Stimulated activated CD4-positive, alpha-beta T cell treated with anti-CD3 and anti-CD28 coated beads, Interleukin-12 subunit alpha, Interleukin-12 subunit beta, amount 100 ng/mL, for 48 hours (primary cell): ENCODE measurements at places on chromosomes 5 and 9.
A peak's percentile ranks its signal among the peaks of the same experiment; 100 is the strongest.

- DNase-seq = no peak
These were observed 153.8 kb upstream of the CYLC2 start for GRCh38 chr9:102841376-102841775.

DNA sequence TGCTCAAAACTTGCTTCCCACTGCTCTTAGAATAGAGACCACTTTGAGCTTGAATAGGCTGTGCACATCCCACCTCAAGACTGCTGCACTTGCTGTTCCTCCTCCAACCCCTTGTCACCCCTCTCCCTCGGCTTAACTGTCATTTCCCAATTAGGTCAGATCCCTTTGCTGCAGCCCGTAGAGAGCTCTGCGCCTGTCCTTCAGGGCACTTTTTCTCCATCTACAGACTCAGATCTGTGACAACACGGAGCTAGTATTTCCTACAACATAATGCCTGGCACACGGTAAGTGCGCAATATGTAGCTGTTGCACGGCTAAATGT, 485 bp upstream of the HABP4 start:
- no peak for DNase-seq

GRCh38 chr9:116484492-116485061, 202.5 kb upstream of the TRIM32 start:
- no peak for DNase-seq

GRCh38 chr9:20651939-20652338, 29.6 kb upstream of the MLLT3 start:
- DNase-seq = no peak

- no peak for DNase-seq
These were observed 17.8 kb downstream of the ATP6V0E1 start for GRCh38 chr5:173001229-173001841.

- no peak for DNase-seq
These were observed 27.7 kb downstream of the NEK6 start for GRCh38 chr9:124285490-124285889.

GRCh38 chr9:137220317-137221094, 1.5 kb downstream of the RNF208 start:
- no peak for DNase-seq

GRCh38 chr5:84253946-84254345, 130.7 kb downstream of the EDIL3 start:
- no peak for DNase-seq

- DNase-seq = no peak
These were observed 25.5 kb downstream of the PLAC8L1 start for GRCh38 chr5:146079695-146080373.

DNA sequence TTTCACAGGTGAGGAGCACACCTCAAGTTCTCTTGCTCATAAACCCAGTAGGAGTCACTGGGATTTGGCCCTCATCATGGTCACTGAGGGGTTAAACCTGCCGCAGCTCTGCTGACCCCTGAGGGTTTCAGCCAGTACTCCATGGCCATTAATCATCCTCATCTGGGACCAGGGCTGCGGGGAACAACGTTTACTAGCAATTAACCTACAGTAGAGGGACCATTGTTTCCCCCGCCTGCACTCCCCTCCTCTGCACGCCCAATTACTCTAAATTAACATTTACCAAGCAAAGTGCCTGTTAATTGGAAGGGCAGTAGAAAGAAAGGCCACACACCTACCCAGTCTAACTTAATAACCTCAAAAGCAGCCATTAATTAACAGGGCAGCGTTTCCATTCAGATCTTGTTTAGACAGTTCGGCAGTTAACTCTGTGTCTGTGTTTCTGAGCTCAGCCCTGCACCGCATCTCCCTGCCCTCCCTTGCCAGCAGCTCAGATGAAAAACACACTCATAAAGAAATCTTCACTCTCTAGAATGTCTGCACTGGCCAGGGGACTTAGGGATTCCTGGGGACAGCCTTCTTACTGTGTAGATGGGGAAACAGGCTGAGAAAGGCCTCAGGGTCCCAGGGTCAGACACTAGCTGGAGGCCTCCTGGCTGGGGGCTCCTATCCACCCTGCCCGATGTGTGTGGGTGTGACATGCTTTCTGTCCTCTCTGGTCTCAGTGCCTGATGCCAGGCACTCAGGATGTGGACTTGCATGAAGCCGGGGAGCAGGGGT, 51.6 kb downstream of the ALG2 start:
- DNase-seq = no peak

GRCh38 chr5:108884736-108885135, 137.0 kb downstream of the FER start:
- no peak for DNase-seq

- no peak for DNase-seq
These were observed 37.7 kb downstream of the FAM13B start for GRCh38 chr5:137995077-137995748.

DNA sequence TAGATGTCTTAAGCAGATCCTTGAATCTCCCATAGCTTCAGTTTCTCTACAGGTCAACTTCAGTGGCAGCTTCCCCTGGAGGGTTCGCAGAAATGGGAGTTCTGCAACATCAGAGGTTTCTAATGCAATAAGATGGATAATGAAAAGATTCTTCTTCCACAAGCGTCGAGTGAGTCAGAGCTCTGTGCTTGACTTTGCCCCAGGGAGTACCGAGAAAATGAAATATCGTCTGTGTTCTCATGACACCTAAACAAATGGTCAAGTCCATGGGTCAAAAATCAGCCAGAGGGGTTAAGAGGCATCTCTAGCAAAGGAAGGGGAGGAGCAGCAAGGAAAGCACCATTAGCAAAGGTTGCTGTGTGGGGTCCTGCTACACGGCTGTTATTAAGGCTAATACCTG, 3.2 kb upstream of the ADRA1B start:
- DNase-seq = no peak

DNA sequence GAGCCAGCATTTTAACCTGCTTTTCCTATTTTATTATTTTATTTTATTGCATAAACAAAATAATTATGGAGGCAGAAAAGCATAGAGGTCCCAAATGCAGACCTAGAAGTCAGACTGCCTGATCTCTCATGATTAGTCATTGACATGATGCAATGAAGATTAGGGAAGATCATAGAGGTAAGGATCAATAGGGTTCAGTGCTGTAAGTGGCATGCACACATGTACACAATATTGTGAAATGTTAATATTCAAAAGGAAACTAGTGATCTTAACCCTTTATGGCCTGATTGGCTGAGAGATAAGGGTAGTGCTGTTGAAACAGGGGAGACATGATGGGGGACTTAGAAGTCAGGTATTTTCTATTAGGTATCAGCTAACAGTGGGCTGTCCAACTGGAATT, 1.1 kb upstream of the FRRS1L start:
- DNase-seq = no peak

DNA sequence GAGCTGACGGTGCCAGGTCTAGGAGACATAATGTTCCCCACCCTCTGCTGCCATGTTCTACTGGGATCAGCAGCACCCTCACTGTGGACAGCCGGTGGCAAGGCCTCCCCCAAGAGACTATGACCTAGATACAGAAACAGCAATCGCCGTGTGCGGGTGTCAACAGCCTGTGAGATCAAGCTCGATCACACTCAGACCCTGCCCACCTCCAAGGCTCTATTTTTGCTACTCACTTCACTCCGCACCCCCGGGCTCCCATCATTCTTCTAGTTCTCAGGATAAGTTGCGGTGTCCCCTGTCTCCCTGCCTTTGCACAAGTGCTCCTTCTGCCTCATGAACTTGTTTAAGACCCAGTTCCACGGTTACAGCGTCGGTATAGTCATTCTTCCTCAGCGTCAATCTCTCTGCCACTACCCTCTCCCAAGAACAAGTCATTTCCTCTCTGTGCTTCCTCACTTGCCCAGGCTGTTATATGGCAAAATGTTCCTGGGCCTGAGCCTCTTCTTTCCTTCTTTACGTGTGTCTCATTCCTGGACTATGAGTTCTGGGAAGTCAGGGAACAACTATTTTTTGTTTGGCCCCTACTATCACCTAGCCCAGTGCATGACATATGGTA, 5.4 kb upstream of the DOCK8 start:
- DNase-seq = no peak

DNA sequence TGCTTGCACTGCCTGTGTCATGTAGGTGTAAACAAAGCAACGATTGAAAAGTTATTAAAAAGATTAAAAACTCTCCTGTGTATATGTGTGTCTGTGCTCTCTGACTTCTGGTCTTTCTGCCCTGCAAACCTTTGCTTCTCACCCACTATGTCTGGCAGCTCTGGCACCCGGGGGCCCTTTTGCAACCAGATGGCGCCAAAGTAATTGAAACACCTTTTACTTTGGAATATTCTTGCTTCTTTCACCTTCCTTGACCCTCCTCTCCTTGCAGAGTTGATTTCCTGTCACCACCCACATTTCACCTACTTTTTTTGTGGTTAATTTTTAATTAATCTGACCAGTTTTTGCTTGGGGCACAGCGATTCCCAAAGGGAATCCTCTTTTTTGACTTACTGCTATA, 275.5 kb downstream of the ARHGEF28 start:
- no peak for DNase-seq

GRCh38 chr5:3129252-3129651, 377.8 kb upstream of the IRX2 start:
- DNase-seq = no peak

GRCh38 chr9:124008303-124008693, 3.3 kb upstream of the LHX2 start:
- no peak for DNase-seq

- no peak for DNase-seq
These were observed 546.9 kb upstream of the C9orf72 start for GRCh38 chr9:28120184-28120583.

DNA sequence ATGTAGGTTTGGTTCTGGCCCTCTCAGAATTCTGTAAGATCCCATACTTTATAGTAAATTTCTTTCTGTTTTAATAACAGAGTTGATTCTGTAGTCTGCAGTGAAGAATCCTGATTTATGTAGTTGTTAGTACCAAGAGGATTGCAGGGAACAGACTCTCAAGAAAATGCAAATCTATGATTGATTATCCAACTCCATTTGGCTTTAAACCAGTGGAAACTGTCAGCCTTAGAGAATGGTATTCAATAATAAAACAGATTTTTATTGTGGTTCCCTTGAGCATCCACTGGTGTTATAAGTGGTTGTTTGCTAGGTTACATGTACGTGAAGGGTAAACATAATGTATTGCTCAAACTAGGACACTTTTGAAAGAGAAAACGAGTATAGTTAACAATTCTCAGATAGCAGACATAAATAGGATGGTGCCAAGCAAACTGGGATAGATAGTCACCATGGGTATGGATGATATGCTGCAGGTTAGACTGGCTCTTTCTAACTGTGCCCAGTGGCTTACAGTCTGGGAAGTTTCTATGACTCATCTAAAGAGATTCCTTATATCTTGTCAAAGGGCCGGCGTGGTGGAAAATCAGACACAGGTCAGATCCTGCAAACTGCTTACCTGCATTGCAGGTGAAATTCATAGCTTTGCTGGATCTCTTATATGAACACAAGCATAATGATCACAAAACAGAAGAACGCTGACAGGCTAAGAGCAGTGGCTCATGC, 41.7 kb upstream of the RPS23 start:
- no peak for DNase-seq

- DNase-seq = no peak
These were observed 9.3 kb downstream of the HAVCR1 start for GRCh38 chr5:157049605-157050004.

- no peak for DNase-seq
These were observed 29.2 kb upstream of the ENHO start for GRCh38 chr9:34551751-34552605.

DNA sequence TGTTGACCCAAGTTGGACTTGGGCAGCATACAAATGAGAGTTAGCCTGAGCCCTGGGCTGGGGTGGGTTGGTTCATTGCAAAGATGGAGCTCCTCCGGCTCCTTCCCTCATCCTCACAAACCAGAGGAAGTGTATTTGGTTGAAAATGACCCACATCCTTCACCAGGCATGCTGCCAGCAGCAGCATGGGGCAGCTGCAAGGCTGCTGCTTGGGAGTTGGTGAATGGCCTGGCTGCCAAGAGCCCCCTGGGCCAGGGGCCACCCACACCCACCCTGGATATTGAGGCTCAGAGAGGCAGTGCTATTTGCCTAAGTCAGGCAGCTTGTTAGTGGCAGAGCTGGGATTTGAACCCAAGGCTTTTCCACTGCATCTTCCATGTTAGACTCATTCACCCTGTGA, 29.5 kb downstream of the PPARGC1B start:
- no peak for DNase-seq

- no peak for DNase-seq
These were observed 16.1 kb downstream of the SV2C start for GRCh38 chr5:76099286-76099702.

DNA sequence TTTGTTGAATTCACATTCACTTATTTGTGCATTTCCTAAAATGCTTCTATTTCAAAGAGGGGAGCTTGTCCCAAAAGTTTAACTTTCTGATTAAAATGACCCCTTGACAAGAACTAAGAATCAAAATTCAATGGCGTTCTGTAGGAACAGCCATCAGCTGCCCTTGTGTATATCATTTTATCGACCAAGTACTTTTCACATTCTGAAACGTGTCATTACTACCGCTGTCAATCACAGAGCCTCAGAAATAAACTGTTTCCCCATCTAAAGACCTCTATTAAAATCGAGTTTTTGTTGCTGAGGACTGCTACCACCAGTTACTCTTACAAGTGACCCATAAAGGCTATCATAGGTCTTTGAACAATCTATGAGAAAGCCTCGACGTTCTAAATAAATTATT, 1.6 kb upstream of the FOXD1 start:
- no peak for DNase-seq

GRCh38 chr9:120175031-120175430, 404.9 kb downstream of the CDK5RAP2 start:
- no peak for DNase-seq

DNA sequence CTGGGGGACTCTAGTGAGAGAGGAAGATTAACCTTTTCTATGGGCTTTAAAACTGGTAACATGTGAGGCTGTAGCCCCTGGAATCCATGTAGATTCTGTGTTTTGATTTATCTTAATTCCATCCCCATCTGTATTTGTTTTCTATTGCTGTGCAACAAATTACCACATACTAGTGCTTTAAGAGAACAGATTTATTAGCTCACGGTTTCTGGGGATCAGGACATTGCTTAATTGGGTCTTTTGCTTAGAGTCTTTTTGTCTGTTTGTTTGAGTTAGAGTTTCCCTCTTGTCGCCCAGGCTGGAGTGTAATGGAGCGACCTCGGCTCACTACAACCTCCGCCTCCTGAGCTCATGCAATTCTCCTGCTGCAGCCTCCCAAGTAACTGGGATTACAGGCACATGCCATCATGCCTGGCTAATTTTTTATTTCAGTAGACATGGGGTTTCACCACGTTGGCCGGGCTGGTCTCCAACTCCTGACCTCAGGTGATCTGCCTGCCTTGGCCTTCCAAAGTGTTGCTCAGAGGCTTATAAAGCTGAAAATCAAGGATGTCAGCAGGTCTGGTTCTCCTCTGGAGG, 29.9 kb upstream of the GNA14 start:
- no peak for DNase-seq

GRCh38 chr5:72611118-72611730, 104.0 kb upstream of the ZNF366 start:
- DNase-seq = peak; percentile 31

DNA sequence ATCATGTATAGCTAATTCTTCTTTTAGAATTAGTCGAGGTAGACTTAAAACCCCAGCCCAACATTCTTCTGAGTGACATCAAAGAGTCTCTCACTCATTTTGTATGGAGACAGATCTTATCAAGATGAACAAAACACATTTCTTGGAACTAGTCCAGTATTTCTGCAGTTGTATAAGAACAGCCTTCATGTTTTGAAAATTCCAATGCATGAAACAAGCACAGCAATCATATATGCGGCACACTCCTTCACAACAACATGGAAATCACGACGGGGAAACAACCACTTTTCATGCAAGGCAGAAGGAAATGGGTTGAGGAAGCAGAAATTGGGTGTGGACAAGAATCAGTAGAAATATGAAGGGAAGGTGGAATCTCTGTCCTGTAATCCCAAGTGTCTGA, 113.8 kb downstream of the PLK2 start:
- no peak for DNase-seq
